ENCODE measurements at places on chromosomes 4 and X. TPM values are rescaled to one million over a fixed set of nuclear protein-coding genes. Genes with fewer than 3 reads are reported as not detected.

DNA sequence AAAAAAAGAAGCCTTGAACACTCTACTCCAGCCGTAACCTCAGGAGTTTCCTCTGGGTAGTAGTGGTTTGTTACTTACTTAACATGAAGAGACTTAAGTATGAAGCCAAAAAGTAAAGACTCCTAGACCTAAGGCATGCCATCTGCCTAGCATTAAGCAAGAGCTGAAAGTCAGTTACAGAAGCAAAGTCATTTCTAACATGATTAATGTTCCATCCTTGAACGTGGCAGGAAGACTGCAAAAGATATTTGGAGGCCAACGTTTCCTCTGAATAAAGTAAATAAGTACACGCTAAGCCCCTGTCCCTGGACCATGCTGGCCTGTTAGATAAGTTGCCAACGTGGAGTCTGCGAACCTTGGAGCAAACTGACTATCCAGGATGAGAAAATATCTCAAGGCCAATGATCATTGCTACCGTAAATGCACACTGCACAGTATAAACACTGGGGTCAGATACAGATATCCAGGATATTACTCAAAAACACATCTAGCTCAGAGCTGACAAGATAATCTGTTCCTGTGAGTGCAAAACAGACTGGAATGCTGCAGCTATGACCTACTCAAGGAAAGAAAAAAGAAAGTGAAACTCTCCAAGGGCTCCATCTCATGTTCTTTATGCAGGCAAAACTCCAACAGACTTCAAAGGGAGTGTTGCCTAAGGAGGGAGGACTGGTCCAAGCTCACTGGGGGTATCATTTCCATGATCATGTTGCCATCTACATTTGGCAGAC is 255.8 kb downstream of the COL25A1 start:
- no peak overlapping the region for H3K4me3 ChIP-seq
- H3K27me3 ChIP-seq = no peaks in the 10 kb centered on the region
- H3K4me1 ChIP-seq = no peaks in the 10 kb centered on the region
- no peak for DNase-seq

GRCh38 chrX:38726612-38727011 is 74.6 kb upstream of the MID1IP1 start:
- H3K27me3 ChIP-seq = no peaks in the 10 kb centered on the region
- no peak for DNase-seq
- no peak overlapping the region for H3K4me3 ChIP-seq
- no peaks in the 10 kb centered on the region for H3K36me3 ChIP-seq
- H3K4me1 ChIP-seq = no peaks in the 10 kb centered on the region
- no peak overlapping the region for H3K27ac ChIP-seq

DNA sequence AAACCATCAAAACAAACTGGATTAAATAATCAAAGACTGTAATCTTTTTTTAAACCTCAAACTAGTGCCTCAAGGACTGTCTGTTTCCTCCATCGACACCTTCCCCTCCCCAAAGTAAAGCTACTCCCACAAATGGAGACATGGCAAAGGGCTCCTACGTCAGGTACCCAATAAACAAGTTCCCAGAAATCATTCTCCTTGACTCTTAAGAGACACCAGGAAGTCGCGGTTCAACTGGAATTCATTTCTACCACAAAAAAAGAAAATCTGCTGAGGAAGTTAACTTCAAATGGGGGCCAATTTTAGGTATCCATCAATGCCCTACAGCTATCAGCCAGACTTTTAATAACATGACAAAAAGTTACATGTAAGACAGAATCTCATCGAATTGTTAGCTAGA is 2.5 kb downstream of the RPS4X start:
- peaks cover 2% of the 10 kb centered on the region for H3K4me1 ChIP-seq
- H3K4me3 ChIP-seq = peak overlapping the region; percentile 90
- peaks cover 64% of the 10 kb centered on the region for H3K36me3 ChIP-seq
- no peak overlapping the region for H3K27ac ChIP-seq
- DNase-seq = no peak

GRCh38 chrX:19646282-19646681 is 131.0 kb upstream of the MAP3K15 start:
- H3K4me1 ChIP-seq = no peaks in the 10 kb centered on the region
- no peaks in the 10 kb centered on the region for H3K36me3 ChIP-seq

The TDO2 gene
- total RNA-seq = not detected

DNA sequence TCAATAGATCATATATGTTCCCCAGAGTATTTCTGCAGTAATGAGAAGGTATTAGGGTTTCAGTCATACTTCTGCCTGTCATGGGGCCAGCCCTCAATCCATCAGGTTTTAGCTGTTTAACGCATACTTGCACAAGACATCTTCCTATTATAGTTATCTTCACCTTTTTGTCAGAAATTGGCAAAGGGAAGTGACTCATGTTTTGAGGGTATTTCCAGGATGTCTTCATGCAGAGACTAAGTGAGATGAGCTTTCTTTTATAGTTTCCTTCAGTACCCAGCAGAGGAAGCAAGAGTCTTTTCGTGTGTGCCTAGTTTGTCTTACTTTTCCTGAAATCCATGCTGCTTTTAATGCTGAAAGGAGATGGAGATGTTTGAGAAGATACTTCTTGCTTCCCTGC is 9.5 kb downstream of the CSTF2 start:
- H3K4me3 ChIP-seq = no peak overlapping the region
- H3K27ac ChIP-seq = no peak overlapping the region
- no peaks in the 10 kb centered on the region for H3K27me3 ChIP-seq
- H3K4me1 ChIP-seq = no peaks in the 10 kb centered on the region
- no peak for DNase-seq

The DIPK2B gene
- total RNA-seq = not detected

DNA sequence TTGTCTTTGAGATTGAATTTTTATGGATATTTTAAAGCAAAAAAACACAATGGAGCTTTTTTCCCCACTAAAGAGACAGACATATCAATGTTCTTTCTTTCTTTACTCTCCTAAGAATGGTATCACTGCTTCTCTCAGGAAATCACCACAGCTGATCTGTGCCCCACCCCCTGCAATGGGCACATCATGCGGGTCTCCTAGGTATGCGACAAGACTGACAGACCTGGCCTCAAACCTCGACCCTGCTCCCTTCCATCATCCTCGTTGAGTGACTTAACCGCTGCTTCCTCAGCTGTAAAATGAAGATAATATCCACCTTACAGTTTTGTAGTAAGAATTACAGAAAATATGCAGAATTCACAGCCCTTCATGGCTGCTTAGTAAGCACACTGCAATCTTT is 58.3 kb downstream of the LEF1 start:
- no peak for DNase-seq
- H3K27ac ChIP-seq = no peak overlapping the region
- peaks cover 5% of the 10 kb centered on the region for H3K4me1 ChIP-seq
- H3K36me3 ChIP-seq = no peaks in the 10 kb centered on the region
- H3K4me3 ChIP-seq = no peak overlapping the region

The ADH5 gene
- total RNA-seq = 284 TPM

DNA sequence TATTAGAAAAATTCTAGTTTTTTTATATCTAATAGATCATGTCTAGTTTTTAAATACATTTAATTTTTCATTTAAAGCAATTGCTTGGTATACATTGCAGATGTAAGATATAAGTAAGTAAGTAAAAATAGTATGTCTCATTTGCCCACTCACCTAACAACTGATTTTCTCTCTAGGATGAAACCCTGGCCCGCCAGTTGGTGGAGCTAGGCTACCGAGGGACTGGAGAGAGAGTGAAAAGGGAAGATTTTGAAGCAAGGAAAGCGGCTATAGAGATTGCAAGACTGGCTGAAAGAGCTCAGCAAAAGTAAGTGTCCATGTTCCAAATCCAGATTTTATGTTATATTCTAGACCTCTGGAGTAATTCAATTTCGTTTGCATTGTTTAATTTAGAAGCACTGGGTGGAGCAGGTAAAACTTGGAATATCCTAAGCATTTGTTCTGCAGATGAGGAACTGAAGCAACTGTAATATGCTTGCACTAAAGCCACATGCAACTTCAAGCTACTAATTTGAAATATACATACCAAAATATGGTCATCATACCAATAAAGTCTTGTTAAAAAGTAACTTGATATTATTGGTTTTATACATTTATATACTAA is 27.1 kb downstream of the CFAP299 start:
- no peaks in the 10 kb centered on the region for H3K36me3 ChIP-seq
- no peak overlapping the region for H3K27ac ChIP-seq
- H3K27me3 ChIP-seq = no peaks in the 10 kb centered on the region
- no peaks in the 10 kb centered on the region for H3K4me1 ChIP-seq
- peak; percentile 65 for DNase-seq
